Effector memory CD4-positive, alpha-beta T cell (primary cell): ENCODE measurements at places on chromosomes 1 and 21.

DNA sequence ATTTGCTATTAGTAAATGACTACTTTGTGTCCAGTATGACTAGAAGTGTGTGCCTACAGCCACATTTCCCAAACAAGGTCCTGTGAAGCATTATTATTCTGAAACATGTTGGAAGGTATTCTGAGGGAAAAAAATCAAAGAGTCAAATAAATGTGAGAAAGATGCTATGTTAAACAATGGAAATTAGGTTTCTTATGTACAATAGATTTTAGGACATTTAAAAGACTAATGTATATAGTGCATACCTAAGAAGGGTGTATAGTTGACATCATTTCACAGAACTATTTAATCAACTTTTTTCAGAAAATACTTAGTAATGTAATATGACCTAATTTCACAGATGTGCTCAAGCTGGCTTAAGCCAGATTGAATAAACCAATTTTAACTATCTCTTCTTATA, 582.5 kb downstream of the USP25 start:
- no peak for DNase-seq

DNA sequence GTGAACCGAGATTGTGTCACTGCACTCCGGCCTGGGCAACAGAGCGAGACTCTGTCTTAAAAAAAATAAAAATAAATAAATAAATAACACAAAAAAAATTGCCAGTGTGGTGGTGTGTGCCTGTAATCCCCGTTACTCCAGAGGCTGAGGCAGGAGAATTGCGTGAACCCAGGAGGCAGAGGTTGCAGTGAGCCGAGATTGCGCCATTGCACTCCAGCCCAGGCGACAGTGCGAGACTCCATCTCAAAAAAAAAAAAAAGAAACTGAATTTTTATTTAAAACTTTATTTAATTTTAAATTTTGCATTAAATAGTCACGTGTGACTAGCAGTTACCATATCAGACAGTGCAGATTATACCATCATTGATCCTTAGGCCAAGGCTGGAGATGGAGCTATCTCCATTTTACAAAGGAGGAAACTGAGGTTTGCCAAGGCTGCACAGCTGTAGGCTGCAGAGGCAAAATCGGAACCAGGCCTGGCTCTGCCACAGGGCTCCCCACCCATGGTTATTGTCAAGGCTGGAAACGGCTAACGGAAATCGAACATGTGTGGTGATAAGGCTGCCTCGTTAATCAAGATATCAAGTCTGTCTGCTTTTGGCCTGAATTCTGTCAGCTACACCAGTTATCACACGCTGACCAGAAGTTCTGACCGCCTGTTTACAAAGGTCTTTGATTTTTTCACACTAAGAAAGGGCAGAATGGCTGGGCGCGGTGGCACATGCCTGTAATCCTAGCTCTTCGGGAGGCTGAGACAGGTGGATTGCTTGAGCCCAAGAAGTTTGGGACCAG, 20.5 kb downstream of the HSPG2 start:
- no peak for DNase-seq

- peak; percentile 65 for DNase-seq
Observed at GRCh38 chr1:156480411-156481192, 20.0 kb downstream of the MEF2D start.

- no peak for DNase-seq
Observed at GRCh38 chr1:41496080-41497055, 11.9 kb upstream of the EDN2 start.

GRCh38 chr1:243719476-243719875, 130.6 kb downstream of the AKT3 start:
- DNase-seq: no peak

DNA sequence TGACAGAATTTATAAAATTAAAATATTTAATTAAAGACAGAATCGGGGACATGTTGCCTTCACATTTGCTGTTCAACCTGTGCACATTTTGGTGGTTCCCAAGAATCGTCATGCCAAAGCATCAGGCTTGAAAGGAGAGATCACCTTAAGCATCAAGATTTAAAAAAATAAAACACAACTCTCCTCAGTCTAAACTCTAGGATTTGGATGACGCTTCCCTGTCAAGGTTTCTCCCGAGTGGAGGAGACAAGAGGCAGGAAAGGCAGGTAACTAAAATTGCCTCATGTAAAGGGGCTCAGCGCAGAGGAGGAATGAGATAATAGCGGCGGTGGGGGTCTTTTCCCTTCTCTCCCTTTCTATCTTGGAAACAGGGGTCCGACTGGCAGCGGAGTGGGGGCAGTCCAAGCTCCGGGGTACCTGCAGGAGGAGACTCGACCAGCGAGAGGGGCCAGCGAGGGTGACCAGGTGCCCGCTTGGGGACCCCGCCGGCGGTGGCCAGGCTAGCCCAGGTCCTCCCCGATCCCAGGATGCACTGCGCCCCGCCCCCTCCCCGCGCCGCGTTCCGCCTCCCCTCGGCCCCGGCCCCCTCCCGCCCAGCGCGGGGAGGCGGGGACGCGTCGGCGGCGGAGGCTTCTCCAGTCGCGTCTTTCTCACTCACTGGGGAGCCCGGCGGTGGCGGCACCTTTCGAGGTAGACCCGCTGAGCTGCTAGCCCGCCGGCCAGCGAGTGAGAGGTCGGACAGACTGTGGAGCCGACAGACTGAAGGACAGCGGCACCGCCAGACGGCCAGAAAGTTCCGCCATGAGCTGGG, at the start of gene FNBP1L:
TSS of gene FNBP1L (plus strand) at position 638 of the 811 bp plus-strand sequence. CDS start at position 802, 164 bp downstream.
- peak; percentile 46 for DNase-seq

DNA sequence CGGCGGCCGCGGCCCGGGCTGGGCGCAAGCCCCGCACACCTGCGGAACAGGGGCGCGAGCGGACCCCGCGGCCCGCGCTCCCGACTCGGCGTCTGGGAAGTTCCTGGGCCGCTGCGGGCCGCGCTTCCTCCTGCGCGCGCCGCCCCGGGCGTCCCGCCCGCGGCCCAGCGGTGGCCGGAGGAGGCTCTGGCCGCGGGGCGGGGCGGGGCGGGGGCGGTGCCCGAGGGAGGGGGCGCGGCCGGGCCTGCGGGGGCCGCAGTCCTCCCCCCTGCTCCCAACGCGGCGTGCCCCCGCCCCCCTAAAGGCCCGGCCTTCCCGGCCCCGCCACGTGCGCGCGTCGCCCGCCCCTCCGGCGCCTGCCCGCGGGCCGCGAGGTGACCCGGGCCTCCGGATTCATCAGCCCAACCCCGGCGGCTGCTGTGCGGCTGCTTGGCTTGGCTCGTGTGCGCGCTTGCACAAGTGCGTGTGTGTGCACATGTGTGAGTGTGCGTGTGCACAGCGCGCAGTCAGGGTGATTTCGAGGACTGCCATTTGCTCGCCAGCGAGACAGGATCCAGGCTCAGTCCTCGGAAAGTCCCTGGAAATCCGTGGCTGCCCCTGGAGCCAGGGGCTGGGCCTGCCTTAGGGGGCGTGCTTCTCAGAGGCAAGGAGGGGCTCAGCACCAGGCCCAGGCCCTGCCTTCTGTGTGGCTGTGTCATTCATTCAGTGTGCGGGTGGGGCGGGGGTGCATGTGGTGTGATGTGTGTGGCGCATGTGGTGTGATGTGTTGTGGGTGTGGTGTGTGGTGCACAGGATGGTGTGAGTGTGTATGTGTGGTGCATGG, at the start of gene C2CD2:
TSS of gene C2CD2 (minus strand) at position 188 of the 823 bp plus-strand sequence. CDS start 370 bp downstream, outside the sequence.
- no peak for DNase-seq

DNA sequence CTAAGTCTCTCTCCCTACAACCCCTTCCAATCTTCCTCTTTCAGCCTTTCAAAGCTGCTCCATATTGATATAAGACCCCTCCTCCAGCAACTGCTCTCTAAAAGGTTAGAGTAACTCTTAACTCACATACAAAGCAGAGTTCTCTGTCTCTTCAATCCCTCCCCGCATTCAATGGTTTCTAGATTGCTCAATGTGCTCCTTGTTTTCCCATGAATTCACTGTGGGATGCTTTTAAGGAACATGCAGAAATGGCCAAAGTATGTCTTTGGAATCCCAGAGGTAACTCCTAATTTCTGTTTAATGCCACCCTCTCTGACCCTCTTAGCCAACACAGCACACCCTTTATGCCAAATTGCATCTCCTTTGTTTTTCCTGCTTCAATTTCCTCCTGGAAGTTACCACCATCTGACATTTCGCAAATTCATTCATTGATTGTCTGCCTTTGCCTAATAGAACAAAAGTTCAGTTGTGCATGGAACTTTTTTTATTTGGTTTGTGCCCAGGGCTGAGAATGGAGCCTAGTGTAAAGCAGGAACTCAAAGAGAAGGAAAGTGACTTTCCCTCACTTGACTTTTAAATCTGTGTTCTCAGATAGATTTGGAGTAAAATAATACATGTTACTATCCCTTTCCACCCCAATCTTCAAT, 172.7 kb upstream of the C8B start:
- no peak for DNase-seq

GRCh38 chr1:9472386-9473031, 66.8 kb upstream of the SLC25A33 start:
- no peak for DNase-seq

DNA sequence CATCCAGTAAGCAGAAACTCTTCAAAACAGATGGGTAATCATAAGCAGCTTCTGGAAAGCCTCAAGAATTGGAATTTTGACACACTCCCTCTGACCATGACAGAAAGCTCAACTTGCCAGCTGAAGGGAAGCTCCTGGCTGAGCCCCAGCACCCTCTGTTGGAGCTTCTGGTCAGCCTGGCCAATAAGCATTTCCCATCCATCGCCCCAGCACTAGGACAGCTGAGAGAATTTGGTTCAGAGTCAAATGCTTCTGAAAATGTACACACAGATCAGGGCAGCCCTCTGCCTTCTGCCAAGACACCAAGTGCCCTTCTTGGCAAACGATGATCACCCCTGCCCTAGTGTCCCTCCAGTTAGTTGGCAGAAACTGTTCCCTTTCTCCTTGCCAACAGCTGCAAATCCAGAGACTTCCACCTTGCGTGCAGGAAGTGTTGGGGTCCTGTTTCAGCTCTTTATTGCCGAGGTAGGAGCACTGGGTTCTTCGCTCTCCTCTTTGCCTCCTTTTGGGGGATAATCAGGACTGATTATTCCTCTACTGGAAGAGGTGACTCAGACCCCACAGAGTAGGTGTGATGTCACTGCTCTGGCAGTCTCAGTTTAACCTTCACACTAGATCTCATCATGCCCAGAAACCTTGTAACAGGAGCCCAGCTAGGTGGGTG, 11.9 kb downstream of the PIGV start:
- no peak for DNase-seq

DNA sequence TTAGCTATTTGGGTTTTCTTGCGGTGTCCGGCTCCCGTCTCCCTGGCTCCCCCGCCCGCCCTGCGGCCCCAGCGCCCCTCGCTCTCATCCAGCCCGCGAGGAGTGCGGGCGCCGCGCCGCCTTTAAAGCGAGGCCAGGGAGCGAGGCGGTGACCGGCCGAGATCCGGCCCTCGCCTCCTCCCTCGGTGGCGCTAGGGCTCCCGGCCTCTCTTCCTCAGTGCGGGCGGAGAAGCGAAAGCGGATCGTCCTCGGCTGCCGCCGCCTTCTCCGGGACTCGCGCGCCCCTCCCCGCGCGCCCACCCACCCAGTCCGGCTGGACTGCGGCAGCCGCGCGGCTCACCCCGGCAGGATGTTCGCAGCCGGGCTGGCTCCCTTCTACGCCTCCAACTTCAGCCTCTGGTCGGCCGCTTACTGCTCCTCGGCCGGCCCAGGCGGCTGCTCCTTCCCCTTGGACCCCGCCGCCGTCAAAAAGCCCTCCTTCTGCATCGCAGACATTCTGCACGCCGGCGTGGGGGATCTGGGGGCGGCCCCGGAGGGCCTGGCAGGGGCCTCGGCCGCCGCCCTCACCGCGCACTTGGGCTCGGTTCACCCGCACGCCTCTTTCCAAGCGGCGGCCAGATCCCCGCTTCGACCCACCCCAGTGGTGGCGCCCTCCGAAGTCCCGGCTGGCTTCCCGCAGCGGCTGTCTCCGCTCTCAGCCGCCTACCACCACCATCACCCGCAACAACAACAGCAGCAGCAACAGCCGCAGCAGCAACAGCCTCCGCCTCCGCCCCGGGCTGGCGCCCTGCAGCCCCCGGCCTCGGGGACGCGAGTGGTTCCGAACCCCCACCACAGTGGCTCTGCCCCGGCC, 492 bp downstream of the HLX start:
- no peak for DNase-seq

DNA sequence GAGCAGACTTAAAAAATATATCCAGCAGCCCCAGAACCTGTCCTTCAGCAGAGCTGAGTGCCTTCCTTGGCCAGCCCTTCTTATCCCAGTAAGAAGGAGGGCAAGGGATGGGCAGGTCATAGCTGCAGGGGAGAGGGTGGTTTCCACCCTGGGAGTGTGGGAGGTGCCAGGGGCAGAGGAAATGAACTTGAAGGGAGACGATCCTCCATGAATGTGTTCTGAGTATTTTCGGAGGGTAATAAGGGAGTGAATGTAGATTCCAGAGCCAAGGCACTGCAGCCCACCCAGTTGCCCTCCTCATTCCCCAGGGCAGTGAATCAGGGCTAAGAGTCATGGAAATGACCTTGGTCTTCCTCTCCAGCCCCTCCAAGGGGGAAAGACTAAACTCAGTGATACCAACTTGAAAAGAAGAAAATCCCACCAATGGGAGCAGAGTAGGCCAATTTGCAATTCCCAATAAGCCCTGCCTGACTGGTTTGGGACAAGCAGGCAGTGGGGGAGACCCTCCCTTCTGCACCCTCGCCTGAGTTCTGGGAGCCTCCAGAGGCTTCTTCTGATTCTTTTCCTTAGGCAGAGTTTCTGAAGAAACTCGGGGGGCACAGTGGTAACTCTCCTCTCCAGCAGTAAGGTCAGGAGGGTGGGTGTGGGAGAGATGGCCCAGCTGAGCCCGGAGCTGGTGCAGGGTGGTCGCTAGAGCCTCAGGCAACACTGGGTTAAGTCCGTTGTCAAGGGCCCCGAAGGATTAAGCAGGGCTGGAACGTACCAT, 4.2 kb downstream of the MYOG start:
- no peak for DNase-seq

GRCh38 chr1:66134004-66134403, 341.3 kb downstream of the PDE4B start:
- DNase-seq: no peak

DNA sequence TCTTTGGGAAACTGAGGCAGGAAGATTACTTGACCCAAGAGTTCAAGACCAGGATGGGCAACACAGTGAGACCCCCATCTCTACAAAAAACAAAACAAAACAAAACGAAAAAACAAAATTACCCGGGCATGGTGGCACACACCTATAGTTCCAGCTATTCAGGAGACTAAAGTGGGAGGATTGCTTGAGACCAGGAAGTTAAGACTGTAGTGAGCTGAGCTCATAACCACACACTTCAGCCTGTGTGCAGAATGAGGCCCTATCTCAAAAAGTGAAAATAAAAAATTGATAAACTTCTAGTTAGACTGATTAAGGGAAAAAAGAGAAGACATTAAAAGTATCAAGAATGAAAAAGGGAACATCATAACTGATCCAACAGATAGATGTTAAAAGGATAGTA, 154.0 kb downstream of the RHOU start:
- no peak for DNase-seq

- DNase-seq: no peak
Observed at GRCh38 chr1:111164151-111164550, 24.1 kb downstream of the CEPT1 start.
